Right atrium auricular region (tissue), 2 donors: ENCODE measurements at places on chromosomes 7 and 10. TPM values are rescaled to one million over a fixed set of nuclear protein-coding genes. Genes with fewer than 3 reads are reported as not detected.

Gene CALCR
- total RNA-seq: not detected

Gene GATAD1
- 15.4 TPM for total RNA-seq

Gene ANKRD1
- total RNA-seq: 8,672 TPM

GRCh38 chr10:129305046-129305445, 162.0 kb upstream of the MGMT start:
- DNase-seq: no peak
- no peak overlapping the region for H3K4me3 ChIP-seq
- no peaks in the 10 kb centered on the region for H3K27me3 ChIP-seq
- no peak overlapping the region for H3K27ac ChIP-seq

Gene GNGT1
- not detected for total RNA-seq

DNA sequence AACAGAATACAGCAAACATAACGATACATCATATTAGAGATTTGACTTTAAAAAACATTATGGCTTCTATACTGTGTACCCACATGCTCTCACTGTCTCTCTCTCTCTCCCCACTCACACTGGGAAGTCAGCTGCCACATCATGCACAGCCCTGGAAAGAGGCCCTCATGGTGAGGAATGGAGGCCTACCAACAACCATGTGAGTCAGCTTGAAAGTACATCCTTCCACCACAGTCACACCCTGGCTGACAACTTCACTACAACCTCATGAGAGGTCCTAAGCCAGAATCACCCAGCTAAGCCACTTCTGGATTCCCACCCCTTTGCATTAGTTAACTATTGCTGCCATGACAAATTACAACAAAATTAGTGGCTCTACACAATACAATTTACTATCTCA, 23.3 kb upstream of the GPR22 start:
- H3K4me1 ChIP-seq: no peaks in the 10 kb centered on the region
- H3K36me3 ChIP-seq: no peaks in the 10 kb centered on the region
- no peak overlapping the region for H3K27ac ChIP-seq
- H3K4me3 ChIP-seq: no peak overlapping the region
- no peak for DNase-seq
- H3K27me3 ChIP-seq: no peaks in the 10 kb centered on the region

Gene CACNB2
- total RNA-seq: 20.6 TPM
